ENCODE measurements at places on chromosomes 6 and 20. TPM values are rescaled to one million over a fixed set of nuclear protein-coding genes. Genes with fewer than 3 reads are reported as not detected.
A peak's percentile ranks its signal among the peaks of the same experiment; 100 is the strongest.

DNA sequence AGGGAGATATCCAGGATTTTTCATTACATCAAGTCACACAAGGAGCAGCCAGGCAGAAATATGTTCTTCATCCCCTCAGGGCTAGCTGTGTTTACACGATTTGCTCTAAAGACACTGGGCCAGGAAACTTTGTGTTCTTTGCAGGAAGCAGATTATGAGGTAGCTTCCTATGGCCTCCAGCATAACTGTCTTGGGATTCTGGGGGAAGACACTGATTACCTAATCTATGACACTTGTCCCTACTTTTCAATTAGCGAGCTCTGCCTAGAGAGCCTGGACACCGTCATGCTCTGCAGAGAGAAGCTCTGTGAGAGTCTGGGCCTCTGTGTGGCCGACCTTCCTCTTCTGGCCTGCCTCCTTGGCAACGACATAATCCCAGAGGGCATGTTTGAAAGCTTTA is 11.2 kb downstream of the FAM120B start:
- DNase-seq = no peak

BCL2L1 gene
- 182 TPM for total RNA-seq

GRCh38 chr6:111590209-111590980 is 15.3 kb downstream of the TRAF3IP2 start:
- no peak for DNase-seq

GGT7 gene
- total RNA-seq = 14.2 TPM

GRCh38 chr6:18118330-18118729 is 4.1 kb downstream of the NHLRC1 start:
- DNase-seq = no peak

SOX4 gene
- 1.6 TPM for total RNA-seq

DNA sequence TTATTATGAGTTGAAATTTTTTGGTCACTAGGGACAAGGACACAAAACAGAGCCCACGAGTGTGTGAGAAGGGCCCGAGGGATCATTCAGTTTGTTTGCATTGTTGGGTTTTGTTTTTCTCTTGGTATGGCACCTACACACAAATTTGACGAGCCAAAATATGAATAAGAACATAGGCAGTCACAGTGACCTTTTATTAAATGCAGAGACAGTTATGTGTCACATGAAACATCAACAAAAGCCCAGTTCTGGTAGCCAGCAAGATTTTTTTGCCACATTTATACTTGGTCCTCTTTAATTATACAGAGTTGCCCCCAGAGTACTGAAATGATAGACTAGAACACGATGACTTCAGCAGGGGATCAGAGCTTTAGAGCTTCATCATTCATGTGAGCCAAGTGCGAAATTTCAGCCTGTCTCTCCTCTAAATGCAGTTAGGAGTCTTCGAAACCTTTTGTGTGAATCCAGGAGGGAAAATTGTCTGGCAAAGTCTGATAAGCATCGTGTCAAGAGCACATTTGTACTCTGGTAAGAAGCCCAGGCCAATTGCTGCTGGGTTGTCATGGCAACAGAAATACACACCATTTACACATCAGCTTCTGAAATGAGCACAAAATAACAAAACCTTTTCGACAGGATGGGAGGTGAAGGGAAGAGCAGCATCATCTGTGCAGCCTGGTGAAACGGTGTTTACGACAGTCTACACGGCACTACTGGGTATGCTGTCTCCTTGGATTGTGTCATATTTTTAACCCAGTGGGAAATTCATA is 79.2 kb upstream of the RIPOR2 start:
- peak; percentile 56 for DNase-seq

GRCh38 chr20:24382743-24383142 is 86.7 kb upstream of the SYNDIG1 start:
- no peak for DNase-seq

OGFRL1 gene
- 4.6 TPM for total RNA-seq

DNA sequence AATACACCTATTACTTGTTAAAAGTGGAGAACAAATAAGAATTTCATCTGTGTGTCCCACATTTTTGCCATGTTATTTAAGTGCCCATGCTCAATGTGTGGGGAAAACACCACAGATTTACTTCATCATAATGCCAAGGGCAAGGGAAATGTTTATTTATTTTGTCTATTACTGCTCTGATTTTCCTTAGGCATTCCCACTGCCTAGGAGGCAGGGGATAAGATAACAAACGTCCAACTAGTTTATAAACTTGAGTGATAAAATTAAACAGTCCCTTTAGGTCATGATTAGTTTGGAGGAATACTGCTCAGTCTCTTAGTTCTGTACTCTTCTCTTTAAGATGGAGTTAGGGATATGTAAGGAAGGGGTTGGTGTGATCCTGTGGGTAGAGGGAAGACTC is 598.4 kb upstream of the MARCKS start:
- no peak for DNase-seq

PSORS1C2 gene
- total RNA-seq = not detected

TGM3 gene
- total RNA-seq = not detected
